ENCODE measurements at places on chromosomes 7 and 10.
A peak's percentile ranks its signal among the peaks of the same experiment; 100 is the strongest.

- no peak for DNase-seq
Observed at GRCh38 chr10:123399276-123399839, 245.2 kb downstream of the BUB3 start.

DNA sequence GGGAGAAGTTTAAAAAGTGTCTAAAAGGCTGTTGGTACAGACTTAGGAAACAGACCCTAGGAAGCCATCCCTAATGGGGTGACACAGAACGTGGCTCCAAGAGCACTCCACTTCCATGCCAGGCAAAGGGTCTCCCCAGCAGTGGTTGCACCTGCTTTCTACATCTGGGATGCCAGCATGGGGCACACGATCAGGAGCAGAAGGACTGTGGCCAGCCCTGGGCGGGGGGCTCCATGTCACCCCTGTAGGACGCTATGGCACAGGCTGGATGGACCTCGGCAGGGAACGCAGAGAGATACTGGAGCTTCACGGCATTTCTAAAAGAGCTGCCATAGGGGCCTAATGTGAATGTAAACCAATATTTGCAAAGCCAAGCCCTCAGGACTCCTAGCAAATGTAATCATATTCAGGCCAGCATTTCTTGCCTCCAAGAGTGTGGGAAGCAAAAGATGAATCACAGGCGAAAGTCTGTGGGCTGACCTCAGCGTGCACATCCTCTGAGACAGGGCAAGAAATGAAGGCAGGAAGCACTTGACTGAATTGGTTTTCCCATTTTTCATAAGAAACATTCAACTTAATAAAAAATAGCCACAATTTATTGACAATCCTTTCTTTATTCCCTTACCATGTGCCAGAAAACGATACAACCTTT, 93.9 kb downstream of the ATXN7L1 start:
- DNase-seq, result no peak

DNA sequence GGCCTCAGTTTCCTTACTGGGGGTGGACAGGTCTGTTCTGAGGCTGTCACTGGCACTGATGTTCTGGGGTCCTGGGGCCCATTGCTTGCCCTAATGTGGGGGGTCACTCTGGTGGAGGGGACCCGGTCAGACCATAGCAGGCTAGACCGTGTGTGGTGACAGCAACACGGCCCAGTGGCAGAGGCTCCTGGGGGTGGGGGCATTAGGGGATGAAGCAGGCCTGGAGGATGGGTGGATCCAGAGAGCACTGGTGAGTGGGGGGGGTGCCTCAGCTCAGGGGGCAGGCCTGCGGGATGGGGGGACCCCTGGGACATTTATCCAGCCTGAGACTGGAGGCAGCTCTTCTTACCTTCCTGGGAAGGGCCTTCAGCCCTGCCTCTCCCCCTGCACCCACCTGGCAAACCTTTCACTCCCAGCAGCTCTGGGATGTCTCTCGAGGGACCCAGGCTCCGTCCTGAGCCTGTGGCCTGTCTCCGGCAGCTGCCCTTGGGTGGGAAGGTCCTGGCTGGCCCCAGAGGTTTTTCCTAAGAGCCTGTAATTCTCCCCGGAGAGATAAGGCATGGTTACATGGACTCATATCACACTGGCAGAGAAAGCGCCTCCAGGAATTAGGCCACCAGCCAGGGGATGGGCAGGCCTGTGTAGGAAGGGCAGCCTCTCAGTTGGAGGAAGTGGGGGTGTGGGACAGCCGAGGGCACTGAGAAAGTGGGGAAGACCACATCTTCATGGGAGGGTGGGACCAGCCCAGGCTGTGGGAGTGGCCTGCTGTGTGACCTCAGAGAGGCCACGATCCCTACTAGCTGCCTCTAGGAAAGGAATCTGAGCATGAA, 147.7 kb downstream of the UBE2H start:
- DNase-seq, result no peak

GRCh38 chr7:3082386-3082785, 38.7 kb upstream of the CARD11 start:
- DNase-seq, result no peak

DNA sequence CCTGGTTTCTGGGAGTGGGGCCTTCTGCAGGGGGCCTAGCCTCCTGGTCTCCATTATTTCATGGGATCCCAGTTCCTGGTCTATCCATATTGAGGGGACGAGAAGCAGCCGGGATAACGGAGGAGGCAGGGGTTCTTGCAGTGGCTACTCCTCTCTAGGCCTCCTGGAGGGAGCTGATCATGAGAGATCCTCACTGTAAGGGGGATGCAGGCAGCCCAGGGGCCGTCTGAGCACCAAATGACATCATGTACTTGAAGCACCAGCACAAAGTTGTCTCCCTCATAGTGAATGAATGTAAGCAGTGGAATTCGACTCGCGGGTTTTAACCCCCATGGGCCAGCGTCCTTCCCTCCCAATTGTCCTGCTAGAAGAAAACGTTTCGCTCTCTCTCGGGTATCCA, 964 bp upstream of the ADCY1 start:
- DNase-seq, result no peak

DNA sequence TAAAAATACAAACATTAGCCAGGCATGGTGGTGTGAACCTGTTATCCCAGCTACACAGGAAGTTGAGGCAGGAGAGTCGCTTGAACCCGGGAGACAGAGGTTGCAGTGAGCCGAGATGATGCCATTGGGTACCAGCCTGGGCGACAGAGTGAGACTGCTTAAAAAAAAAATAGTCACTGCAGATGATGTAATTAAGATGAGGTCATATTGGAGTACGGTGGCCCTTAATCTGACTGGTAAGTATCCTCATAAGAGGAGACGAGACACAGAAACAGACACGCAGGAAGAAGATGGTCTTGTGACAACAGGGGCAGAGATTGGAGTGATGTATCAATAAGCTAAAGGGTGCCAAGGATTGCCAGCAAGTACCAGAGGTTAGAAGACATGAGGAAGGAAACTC, 156.0 kb downstream of the FAM107B start:
- DNase-seq, result no peak

GRCh38 chr7:29189743-29190201, 4.8 kb upstream of the CHN2 start:
- DNase-seq, result peak; percentile 51

DNA sequence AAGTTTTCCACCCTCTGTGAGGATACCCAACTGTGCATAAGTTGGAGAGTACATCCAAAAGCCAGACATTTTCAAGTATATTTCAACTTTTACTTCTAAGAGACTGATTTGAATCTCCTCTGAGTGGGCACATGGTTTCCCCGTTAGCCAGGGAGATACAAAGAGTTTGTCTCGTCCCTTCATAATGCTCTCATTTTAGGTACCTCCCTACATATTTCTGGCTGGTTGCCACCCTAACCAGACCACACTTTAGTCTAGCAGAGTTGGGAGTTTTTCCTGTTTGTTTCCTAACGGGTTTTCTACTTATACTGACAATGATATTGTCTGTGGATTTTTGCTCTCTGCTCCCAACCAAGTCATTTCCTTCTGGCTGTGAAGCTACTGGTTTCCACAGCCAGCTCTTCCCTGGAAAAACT, 180.3 kb downstream of the CCDC71L start:
- DNase-seq, result no peak

DNA sequence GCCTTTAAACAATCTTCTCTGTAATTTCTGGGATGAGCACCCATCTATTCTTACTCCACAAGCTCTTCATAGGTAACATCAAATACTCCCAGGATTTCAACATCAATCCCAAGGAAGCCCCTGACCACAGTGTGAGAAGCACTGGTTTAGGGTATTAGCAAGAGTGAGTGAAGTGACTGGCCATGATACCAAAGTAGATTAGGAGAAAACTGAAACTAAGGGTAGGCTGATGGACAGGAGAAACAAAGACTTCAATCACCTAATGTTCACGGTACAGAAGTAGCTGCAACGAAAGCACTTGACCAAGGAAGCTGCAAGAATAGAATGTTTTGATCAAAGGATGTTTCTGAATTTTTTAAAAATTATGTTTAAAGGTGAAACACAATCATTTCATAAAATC, 49.8 kb downstream of the LMBR1 start:
- no peak for DNase-seq

DNA sequence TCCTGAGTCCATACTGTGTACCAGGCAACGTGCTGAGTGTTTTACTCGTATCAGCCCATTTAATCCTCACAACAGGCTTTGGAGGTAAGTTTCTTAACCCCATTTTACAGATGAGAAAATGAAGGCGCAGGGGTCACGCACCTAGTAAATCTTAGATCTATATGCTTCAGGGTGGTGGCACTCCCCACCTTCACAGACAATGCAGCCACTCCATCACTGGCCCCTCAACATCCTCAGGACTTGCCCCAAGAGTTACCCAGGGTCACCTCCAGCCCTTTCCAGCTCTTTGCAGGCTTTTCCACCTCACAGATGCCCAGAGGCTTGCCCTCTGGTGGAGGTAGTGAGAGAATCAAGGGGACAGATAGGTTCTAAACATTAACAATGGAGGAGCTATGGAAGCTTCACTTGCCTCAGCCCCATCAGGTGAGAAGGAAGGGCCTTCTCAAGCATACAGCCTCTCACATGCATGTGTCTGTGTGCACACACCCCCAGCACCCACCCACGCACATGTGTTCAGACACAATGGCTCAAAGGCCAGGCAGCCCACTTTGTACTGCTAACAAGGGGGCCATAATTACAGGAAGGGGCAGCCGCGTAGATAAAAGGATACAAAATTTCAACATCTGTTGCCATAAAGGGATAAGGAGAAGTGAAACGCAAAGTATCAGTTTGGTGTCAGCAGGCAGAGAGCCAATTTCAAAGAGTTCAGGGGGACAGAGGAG, 29.1 kb downstream of the DPCD start:
- DNase-seq, result no peak

DNA sequence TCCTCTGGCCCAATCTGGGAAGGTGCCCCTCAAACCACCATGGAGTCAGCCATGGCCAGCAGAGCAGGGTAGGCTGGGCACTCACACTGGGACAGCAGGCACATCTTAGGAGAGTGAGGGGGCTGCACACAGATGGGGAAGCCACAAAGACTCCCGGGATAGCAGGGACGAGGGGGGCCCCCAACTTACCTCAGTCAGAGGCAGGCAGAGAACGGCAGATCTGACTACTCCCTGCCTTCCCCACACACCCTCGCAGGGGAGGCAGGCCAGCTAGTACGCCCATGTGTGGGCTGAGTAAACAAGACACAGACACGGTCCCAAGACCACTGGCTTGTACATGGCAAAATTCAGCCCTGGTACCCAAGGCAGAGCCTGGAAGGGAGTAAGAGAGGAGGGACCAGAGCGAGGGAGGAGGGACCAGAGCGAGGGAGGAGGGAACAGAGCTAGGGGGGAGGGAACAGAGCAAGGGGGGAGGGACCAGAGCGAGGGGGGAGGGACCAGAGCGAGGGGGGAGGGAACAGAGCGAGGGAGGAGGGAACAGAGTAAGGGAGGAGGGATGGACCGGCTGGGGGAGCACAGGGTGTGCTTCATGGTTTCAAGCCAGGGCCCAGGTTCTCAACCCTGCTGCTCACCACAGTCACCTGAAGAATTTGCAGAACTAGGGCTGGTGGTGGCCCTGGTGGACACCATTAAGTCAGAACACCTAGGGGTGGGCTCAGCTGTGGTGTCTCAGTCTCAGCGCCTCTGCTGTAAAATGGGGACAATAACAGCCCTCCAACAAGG, 73.8 kb downstream of the RGS10 start:
- DNase-seq, result no peak

- DNase-seq, result no peak
Observed at GRCh38 chr7:15308821-15309220, 253.0 kb downstream of the AGMO start.

DNA sequence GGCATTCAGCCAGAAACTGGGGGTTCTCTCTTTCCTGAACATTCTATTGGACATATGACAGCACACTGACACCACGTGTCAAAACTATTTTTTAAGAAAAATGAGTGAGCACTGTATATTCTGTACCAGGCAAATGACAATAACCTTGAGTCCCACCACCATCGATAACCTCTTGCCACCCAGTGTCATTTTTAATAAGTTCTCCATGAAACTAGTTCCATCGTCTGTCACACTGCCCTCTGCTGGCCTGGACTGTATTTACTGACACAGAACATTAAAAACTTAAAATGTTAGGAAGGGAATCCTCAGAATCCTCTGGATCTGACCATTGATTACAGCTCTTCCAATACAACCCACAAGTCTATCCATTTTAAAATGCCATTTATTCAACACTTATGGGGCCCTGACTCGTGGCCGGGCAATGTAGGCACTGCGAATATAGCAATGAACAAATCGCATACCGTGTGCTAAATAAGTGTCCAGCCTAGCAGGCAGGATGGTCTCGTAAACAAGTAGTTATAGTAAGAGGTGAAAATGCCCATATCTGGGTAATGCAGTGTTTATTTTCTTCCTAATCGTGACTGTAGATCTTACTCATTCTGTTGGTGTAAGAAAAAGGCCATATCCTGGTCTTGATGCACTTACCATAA, 35.9 kb upstream of the CACNB2 start:
- DNase-seq, result peak; percentile 16

- DNase-seq, result no peak
Observed at GRCh38 chr7:44098092-44099068, 5.8 kb upstream of the AEBP1 start.

- no peak for DNase-seq
Observed at GRCh38 chr7:213324-213993, 21.1 kb downstream of the FAM20C start.

DNA sequence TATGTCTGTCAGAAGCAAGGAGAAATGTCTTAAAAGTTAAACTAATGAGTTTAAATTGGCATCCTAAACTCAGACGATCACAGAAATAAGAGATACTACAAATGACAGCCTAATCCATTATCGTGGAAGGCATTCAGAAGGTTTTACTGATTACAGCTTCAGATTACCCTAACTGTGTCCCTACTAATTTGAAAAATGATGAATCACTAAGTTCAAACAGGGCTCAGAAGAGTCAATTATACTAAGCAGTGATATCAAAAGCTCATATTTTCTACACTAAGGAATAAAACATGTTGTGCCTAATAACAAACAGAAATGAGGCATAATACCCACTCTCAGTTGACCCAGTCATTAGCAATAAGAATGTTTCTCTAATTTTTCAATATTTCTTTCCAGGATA, 152.0 kb upstream of the NRBF2 start:
- DNase-seq, result no peak

DNA sequence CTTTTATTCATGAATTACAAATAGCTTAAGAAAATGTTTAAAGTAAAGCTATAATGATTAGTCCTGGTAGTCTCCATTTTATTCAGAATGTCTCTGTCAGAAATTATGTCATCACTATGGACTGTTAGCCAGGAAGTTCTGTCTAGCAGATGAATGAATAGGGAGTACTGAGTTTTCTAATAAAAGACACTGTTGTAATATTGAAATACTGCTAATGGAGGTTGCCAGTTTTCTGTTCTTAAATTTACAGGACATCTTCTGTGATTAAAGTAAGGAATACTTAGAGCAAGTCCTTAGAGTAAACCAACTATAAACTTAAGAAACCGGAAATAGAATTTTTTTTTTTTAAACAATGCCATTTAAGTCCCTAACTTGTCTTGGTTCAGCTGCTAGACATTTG, 309.8 kb downstream of the ADK start:
- no peak for DNase-seq

Data from CD4-positive, alpha-beta T cell treated with Interleukin-4 for 1 hour (primary cell).